ENCODE measurements at places on chromosomes 12 and 14. TPM values are rescaled to one million over a fixed set of nuclear protein-coding genes. Genes with fewer than 3 reads are reported as not detected.

The ESR2 gene
- under 0.01 TPM for total RNA-seq

The AICDA gene
- total RNA-seq, result 0.48 TPM

The TNFAIP2 gene
- 10.0 TPM for total RNA-seq

The WSCD2 gene
- not detected for total RNA-seq

The BDKRB1 gene
- 3.6 TPM for total RNA-seq

The FAIM2 gene
- total RNA-seq, result not detected

The SIX1 gene
- total RNA-seq, result 4.1 TPM

The PTPRR gene
- 0.96 TPM for total RNA-seq

The OR10AD1 gene
- not detected for total RNA-seq

The CDCA3 gene
- 2.4 TPM for total RNA-seq
